Breast epithelium (tissue), 4 donors: ENCODE measurements at places on chromosomes 12 and 14. TPM values are rescaled to one million over a fixed set of nuclear protein-coding genes. Genes with fewer than 3 reads are reported as not detected.

GRCh38 chr12:7369274-7369729, 65.4 kb downstream of the ACSM4 start:
- peak; percentile 82 for DNase-seq

DNA sequence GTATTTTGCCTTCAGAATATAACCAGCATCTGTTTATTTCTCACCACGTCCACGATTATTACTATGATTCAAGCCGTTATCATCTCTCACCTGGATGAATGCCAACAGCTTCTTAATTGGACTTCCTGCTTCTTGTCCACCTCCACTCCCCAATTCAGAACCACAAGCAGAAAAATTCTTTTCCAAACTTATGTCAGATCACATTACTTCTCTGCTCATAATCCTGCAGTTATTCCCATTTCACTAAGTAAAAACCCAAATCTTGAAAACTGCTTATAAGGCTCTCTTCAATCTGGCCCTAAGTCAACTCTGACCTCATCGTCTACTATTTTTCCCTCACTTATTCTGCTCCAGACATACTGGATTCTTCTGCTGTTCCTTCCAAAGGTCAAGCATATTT, 2.0 kb downstream of the CRY1 start:
- DNase-seq = no peak

DNA sequence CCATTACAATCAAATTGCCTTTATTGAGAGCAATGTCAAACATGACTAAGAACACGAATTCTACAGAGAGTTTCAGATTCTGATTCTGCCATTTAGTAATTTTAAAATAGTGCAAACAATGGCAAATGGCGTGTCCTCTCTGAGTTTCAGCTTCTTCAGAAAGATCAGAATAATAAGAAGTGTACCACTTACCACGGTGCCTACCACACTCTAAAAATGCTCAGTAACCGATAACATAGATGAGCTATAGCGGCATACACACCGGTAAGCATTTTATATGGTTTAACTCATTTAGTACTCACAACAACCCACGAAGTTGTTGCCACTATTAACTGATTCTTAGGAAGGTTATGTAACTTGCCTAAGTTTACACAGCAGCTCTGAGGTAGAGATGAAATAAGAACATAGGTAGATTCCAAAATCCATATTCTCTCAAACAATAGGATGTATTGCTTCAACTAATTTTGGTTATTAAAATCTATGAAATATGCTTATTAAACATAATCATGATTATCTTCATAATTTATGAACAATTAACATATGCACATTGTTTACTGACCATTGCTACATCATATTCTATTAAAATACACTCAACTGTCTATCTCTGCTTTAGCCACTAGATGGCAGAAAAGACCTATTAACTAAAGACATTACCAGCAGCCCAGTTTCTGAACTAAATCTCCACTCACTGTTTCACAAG, 38.3 kb downstream of the SLC6A15 start:
- DNase-seq = no peak

- no peak for DNase-seq
Observed at GRCh38 chr12:102376181-102376747, 104.1 kb downstream of the IGF1 start.

DNA sequence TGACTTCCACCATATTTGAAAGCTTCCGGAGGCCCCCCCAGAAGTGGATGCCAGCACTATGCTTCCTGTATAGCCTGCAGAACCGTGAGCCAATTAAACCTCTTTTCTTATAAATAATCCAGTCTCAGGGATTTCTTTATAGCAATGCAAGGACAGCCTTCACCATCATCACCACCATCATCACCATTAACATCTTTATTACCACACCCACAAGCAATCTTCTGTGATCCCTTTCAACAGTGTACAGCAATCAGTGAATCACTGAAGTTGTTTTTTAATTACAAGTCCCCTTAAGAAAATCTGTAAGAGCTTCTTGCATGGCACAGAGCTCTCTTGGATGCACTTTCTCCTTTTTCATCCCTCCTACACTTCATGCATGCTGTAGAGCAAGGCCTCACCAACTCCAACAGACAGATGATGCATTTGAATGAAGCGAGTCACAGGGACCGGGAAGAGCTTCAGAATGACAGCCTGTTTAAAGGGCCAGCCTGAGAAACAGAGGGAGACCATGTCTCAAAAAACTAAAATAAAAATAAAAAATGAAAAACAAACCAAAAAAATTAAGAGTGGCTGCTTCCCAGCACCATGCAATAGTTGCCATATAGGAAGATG, 83.6 kb upstream of the VASH1 start:
- DNase-seq = no peak

The SERPINA5 gene
- total RNA-seq = 20.6 TPM

The C12orf42 gene
- 1.6 TPM for total RNA-seq

- no peak for DNase-seq
Observed at GRCh38 chr12:109926016-109926415, 25.9 kb downstream of the TCHP start.
